ENCODE measurements at places on chromosomes 16 and 17. TPM values are rescaled to one million over a fixed set of nuclear protein-coding genes. Genes with fewer than 3 reads are reported as not detected.

Gene CIBAR2
- not detected for total RNA-seq

Gene DLX4
- 0.52 TPM for total RNA-seq

Gene NUDT21
- 99.3 TPM for total RNA-seq

Gene UNC13D
- total RNA-seq, result 26.0 TPM

Gene XYLT1
- total RNA-seq, result 11.0 TPM

Gene RASL10B
- total RNA-seq, result 0.32 TPM

Gene SMIM36
- not detected for total RNA-seq

Gene SLFN14
- total RNA-seq, result not detected

Gene UTS2R
- not detected for total RNA-seq

Gene KRTAP4-8
- not detected for total RNA-seq
